ENCODE measurements at places on chromosomes 3 and 15. TPM values are rescaled to one million over a fixed set of nuclear protein-coding genes. Genes with fewer than 3 reads are reported as not detected.

GRCh38 chr3:190012784-190013183 is 107.9 kb downstream of the P3H2 start:
- no peak for DNase-seq

DNA sequence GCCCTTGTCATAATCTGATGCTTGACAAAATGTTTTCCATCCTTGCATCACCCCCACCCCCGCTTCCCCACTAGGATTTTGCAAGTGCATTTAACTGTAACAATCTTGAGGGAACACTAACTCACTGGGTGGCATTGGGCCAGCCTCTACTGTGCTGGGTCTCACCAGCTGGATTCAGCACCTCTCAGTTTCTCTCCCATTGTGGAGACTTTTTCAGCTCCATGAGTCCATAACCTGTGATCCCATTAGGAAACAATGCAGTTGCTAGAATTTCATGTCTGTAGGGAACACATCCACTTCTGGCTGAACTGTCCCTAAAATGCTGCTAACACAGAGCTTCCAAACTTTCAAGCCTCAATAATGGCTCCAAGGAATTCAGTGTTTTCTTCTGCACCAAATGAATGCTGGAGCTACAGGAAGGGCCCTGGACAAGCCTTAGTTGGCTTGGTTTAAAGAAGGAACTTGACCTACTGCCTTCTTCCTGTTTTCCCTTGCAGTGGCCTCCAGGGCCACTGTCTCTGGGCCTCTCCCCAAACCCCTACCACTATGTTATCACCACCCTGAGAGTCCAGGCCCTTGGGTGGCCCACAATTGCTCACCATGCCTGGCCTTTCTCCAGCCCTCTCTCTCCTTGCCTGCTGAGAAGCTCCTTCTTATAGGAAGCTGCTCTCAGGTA is 15.6 kb downstream of the CYP19A1 start:
- DNase-seq = no peak

GRCh38 chr3:196135693-196136639 is 54.1 kb upstream of the TFRC start:
- DNase-seq = no peak

CAV3 gene
- total RNA-seq = not detected
